HuH-7.5 (cell line): ENCODE measurements at places on chromosomes 2 and 18.

DNA sequence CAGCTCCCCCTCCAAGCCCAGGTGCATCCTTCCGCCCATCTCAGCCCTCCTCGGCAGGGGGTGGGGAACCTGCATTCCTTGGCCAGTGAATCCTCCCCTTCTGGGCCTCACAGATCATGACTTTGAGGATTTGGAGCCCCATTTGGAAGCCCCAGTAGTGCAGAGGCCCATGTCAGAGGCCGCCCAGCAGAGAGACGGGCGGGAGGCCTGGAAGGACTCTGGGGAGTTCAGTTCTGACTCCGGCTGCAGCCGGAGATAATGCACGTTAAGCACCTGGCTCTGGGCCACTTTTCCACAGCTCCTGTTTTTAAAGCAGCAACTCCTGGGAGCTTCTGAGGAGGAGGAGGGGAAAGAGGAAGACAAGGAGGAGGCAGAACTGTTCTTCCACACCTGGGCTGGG lies 14.9 kb downstream of the ATOH8 start:
- DNase-seq = no peak

GRCh38 chr2:65227020-65227455 lies 593 bp upstream of the ACTR2 start:
- DNase-seq = no peak

DNA sequence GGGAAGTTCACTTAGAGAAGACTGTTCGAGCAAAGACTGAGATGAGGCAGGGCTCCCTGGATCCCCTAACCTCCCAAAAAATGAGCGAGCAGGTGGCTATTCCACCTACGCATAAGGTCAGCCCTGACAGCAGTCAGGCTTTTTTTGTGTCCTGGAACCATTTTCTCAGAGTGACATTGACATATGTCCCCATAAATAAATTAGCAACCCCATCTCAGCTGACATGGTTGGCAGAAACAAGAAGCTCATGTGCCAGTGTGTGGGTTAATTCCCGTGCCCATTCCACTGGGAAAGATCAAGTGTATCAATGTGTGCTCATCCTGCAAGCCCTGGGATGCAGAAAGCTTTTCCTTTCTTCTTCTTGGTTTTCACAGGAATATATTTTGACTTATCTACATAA lies 740.4 kb upstream of the CELF4 start:
- DNase-seq = no peak

DNA sequence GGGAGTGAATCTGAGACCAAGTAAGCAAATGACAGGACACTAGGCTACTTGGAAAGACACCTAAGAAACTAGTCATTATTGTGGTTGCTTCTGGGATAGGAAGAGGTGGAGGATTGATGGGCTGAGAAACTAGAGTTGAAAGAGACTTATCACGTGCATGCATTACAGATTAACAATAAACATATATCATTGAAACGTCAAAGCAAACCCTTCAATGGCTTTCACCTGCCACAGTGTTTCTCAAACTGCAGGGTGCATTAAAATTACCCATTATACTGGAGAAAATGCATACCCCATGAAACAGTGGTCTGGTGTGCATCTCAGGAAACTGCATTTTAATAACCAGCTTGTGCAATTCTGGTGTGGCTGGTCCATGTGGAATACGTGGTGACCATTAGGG lies 318.8 kb downstream of the SMAD2 start:
- DNase-seq = no peak

DNA sequence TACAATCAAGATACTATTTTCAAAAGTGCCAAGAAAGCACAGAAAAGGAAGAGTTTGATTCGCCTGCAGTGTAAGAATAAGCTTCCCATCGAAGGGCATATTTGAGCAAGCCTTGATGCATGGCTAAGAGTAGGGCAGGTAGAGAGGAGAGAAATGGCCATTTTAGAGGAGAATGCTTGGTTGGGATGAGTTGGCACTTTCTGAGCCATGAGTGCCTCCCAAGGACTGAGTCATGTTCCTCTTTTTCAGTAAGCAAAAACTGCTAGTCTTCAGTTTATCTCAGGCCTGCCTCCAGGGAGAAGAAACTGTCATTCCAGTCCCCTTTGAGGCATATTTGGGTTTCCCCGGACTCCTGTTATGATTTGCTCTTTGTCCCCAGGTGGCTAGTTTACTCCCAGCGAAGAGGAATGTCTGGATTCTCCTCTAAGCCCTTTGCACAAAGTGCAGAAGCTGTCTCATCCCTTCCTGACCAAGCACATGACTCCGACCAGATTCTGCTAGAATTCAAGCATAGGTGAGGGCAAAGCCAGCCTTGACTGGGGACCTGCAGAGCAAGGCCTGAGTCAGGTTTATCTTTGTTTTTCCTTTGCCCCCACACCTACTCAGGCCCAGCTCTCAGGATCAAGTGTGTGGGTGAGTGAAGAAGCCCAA lies 115.2 kb downstream of the TTC32 start:
- no peak for DNase-seq

DNA sequence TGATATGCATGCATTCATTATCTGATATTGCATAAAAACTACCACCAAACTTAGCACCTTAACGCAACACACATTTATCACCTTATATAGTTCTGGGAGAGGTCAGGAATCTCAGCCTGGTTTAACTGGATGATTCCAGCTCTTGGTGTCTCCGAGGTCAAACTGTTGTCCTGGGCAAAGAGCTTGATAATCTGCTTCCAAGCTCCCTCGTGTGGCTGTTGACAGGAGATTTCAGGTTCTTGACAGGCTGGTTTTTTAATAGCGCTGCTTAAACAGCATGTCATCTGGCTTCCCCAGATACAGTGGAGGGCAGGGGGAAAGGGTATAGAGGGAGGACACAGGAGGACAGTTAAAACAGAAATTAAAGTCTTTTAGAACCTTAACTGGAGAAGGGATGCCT lies 785.0 kb downstream of the CNTNAP5 start:
- DNase-seq = no peak

GRCh38 chr2:146817613-146818012 lies 1027.2 kb upstream of the ACVR2A start:
- no peak for DNase-seq

DNA sequence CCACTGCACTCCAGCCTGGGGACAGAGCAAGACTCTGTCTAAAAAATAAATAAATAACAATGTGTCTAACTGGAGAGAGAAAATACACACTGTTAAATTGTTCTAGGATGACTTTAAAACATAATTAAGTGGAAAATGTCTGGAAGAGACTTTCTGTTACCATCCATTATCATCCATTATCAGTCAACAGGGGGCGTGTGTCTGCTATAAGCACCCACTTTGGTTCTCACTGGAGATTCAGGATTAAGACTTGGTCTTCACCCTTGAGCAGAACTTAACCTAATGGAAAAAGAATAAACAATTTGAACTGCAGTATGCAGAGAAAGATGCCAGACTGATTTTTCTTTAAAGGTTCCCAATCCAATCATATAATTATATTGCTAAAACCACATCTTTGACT lies 999.8 kb upstream of the GYPC start:
- DNase-seq = no peak

DNA sequence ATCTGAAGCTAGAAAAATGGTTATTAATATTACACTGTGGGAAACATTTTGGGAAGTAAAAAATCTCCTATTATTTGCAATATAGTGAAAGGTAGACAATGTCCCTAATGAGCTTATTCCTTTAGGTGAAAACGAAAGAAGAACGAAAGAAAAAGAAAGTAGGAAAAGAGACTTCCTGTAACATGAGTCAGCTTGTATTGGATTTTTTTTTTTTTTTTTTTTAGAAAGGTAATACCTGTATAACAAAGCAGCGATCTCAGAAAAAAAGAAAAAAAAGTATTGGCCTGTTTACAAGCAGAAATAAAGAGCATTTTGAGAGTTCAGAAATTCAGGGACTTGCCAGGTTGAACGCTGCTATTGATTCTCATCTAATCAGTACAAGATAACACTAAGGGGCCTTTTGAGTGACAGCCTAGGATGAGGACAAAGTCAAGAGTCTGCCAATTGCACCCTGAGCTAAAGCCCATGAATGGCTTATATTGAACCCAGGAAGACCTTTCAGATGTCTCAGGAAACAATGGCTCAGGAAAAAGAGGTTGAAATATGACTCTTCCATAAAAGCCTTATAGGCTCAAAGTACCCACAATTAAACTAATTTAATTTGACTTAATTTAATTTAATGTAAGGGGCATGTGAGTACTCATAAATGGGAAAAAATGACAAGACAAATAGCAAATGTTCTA lies 615.6 kb upstream of the CDH2 start:
- no peak for DNase-seq

GRCh38 chr2:178531168-178531567 lies 50.9 kb downstream of the PLEKHA3 start:
- no peak for DNase-seq

- no peak for DNase-seq
Measured at GRCh38 chr2:36582951-36583350, 15.0 kb downstream of the FEZ2 start.

DNA sequence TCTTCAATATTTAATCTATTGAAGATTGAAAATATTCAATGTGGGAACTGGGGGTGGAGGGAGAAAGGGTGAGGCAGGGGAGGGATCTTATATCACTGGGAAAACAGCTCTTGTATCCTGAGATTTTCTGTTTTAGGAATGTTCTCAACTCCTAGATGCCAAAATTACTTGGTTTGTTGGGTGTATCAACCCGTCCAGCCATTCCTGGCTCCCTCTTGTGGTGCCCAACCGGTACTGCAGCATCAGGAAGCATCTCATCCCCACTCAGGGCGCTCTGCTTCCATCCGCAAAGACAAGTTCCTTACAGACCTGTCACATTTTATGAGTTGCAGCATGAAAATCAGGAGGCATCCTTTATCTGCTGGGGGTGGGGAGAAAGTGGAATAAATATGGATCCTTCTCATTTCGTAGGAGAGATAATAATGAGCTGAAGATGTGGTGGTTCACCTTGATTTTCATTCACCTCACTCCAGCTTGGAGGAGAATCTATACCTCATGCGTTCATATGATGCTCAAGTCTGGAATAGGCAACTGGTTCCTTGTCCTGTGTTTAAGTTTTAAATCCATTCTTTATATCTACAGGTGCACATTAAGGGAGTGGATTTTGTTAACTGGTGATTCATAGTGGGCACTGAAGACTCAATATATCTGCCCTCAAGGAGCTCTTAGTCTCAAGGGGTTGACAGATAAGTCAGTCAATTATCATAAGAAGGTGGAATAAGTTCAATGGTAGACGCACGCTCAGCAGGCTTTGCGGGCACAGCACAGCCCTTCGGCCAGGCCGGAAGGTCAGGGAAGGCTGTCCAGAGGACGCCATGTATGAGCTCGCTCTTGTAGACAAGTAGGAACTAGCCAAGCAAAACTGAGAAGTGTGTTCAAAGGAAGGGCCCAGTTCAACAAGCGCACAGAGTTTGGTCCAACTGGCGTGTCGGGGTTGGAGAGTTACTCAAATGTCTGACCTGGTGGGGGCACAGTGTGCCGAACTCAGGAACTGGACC lies 127.3 kb downstream of the RNF144A start:
- DNase-seq = peak; percentile 55

GRCh38 chr2:7394195-7394594 lies 477.0 kb downstream of the RNF144A start:
- no peak for DNase-seq

GRCh38 chr2:174846218-174846617 lies 81.9 kb upstream of the CHRNA1 start:
- no peak for DNase-seq

DNA sequence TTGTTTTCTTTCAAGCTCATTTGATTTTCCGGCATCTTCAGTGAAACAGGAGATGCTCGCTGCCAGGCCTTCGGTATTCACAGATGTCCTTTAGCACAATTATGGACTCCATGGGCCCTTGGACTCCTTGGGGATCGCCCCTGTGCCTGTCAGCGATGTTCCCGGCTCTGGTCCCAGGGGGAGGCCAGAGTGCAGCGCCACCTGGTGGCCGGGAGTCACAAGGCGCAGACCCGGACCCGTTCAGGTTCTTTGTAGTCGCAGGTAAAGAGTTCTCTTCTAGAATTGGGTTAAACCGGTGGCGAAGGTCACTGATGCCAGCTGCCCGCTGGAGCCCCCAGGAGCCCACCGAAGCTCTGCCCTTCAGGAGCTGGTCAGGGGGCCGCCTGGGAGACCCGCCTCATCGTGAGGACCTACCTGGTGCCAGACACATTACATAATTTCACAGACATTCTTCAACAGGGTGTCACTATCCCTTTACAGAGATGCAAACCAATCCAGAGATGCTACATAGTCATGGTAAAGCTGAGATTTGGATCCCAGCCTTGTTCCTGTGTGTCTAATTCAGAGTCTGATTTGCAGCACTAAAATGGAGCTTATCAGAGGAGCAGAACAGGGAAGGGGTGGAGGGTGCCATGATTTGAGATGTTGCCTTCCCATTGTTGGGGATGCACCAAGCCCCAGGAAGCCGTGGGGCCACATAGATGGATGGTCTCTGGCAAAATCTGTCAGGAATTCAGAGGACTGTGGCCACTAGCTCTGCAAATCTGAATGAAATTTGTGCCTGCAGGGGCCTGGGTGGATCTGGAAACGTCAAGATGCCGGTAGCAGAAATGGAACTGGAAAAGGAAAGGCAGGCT lies 6.0 kb upstream of the INPP5D start:
- peak; percentile 95 for DNase-seq

- DNase-seq = no peak
Measured at GRCh38 chr2:228549441-228550007, 368.0 kb upstream of the SPHKAP start.

DNA sequence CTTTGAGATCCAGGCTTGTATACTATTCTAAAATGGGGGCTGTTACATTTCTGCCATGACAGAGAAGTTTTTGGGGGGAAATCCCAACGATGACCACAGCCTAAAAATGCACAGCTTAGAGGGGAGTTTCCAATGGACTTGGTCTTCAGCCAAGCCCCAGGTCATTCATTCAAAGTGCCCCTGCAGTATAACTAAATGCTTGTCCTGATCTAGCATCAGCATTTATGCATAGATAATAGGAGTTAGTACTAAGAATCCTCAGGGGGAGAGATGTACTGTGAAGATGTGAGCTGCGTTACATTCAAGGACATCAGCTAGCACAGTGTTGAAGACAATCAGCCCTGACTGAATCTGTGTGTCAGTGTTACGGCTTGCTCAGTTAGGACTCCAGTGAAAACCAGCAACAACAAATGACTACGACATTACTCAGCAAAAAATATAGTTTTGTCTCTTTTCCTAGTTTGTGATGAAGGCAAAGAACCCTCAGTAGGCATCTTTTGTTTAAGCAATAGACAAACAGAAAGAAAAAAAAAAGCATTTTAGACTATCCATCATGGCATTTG lies 160.9 kb downstream of the ZEB2 start:
- DNase-seq = no peak

DNA sequence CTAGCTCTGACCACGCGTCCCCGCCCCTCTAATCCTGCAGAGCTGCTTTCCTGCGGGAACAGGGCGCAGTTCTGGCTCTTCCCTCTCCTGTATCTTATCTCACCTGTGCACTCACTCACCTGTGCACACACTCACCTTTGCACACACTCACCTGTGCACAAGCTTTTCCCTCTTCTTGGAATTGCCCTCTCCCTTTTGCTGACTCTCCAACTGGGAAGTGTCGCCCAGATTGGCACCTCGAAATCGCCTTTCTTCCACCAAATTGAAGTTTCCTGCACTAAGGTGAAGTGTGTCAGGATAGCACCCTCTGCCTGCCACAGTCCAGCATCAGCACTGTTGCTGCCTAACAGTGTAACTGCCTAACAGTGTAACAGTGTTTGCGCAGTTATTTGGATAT lies 566 bp upstream of the CMPK2 start:
- peak; percentile 37 for DNase-seq

GRCh38 chr2:7725171-7725849 lies 808.1 kb downstream of the RNF144A start:
- no peak for DNase-seq

- peak; percentile 22 for DNase-seq
Measured at GRCh38 chr18:74896390-74896991, 298.8 kb downstream of the ZNF407 start.
